Right ventricle myocardium inferior (tissue), 1 donor: ENCODE measurements at places on chromosomes 1 and 21. TPM values are rescaled to one million over a fixed set of nuclear protein-coding genes. Genes with fewer than 3 reads are reported as not detected.

GRCh38 chr1:6157528-6158174 lies 22.5 kb downstream of the CHD5 start:
- DNase-seq = no peak

GRCh38 chr1:234986750-234987414 lies 141.8 kb downstream of the TOMM20 start:
- DNase-seq = no peak

- no peak for DNase-seq
Observed at GRCh38 chr21:42330380-42331371, 15.5 kb upstream of the TFF3 start.

- no peak for DNase-seq
Observed at GRCh38 chr1:178612261-178612660, 99.4 kb downstream of the TEX35 start.

- no peak for DNase-seq
Observed at GRCh38 chr1:18043871-18044270, 63.7 kb upstream of the IGSF21 start.

- no peak for DNase-seq
Observed at GRCh38 chr1:234529950-234530237, 50.9 kb upstream of the TARBP1 start.

DNA sequence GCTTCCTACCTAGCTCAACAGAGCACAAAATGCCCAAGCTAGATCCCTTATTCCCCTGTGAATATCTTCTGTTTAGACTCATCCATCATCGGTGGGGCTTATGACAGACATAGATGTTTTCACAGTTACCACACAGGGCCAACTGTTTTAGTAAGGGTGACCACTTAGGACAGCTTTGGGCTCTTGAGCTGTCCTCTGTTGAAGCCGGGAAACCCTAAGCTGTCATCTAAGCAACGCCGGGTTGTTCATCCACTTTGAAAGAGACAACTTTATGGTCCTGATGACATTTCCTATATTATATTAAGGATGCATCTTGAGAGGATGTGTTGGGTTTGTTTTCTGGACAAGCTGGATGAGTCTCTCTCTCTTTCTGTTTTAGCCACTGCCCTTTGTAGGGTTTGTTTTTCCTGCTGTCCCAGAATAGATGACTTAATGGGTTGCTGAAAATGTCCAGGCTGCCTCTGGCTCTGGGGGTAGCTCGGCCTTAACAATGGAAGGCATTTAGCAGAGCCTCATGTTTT lies 110.5 kb upstream of the UBE2U start:
- DNase-seq = no peak

Gene ACTN2
- total RNA-seq = 2,525 TPM

Gene RAB3B
- not detected for total RNA-seq
